ENCODE measurements at places on chromosomes 13 and 19.

- no peak for DNase-seq
These were observed 65.2 kb downstream of the TEX26 start for GRCh38 chr13:30997697-30998096.

DNA sequence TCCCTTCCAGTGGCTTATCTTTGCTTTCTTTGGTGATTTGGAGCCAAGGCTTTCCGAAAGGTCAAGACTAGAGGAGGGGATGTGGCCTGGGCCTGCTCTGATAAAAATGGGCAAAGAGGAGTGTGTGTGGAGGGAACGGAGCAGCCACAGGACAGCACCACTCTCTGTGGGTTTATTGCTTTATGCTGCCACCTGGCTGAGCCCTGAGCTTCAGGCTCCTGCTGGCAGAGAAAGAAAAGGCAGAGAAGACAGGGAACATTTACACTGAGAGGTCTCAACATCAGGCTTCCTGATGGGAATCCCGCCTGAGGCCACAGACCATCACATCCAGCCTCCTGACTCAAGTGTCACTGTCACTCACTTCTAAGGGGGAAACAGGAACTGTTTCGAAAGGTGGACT, 9.2 kb upstream of the GSX1 start:
- DNase-seq, result peak; percentile 17

- no peak for DNase-seq
These were observed 269.8 kb downstream of the OLFM4 start for GRCh38 chr13:53298396-53298795.

- peak; percentile 82 for DNase-seq
These were observed at the start of gene ZNF888 for GRCh38 chr19:52922841-52923777. TSS of gene ZNF888 (minus strand) at chr19:52923428. CDS start at chr19:52917873, 5,555 bp downstream.

- no peak for DNase-seq
These were observed 1255.4 kb upstream of the SPRY2 start for GRCh38 chr13:81596224-81596753.

- no peak for DNase-seq
These were observed 1.2 kb downstream of the PPM1N start for GRCh38 chr19:45499196-45500180.

GRCh38 chr13:35979361-35979951, 151.7 kb downstream of the DCLK1 start:
- DNase-seq, result peak; percentile 94

DNA sequence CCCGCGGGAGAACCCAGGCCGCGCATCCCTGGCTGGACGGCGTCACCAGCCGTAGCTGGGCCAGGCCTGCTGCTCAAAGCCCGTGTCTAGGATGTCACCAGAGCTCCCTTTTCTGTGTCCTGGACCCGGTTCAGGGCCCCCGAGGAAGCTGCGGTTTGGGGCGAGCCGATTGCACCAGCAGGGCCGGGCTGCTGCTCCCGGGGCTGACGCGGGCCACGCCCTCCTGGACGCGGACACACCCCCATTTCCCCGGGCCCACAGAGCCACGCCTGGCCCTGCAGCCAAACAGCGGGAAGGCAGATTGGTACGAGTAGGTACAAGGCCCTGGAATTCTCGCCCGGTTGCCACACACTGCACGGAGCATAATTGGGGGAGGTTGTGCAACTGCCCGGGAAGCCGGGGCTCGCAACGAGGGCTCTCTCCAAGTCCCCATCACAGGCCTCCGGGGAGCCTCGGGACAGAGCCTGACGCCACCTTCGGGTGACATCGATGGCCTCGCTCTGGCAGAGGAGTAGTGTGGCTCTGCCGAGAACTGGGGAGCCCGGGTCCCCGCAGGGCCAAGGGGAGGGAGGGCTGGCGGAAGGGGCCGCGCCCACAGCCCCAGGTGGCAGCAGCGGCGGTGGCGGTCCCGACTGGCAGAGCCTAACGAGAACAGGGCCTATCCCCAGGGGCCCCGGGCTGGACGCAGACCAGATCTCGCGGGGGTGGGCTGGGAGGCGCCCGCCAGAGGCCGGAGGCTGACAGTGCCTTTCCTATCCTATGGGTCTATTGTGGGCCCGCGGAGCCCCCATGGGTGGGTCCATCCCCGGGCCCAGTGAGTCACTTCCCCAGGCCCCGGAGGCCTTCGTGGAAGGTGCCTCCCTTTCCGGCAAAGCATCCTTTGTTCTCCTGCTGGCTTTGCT, 23.5 kb downstream of the KCTD15 start:
- peak; percentile 88 for DNase-seq

DNA sequence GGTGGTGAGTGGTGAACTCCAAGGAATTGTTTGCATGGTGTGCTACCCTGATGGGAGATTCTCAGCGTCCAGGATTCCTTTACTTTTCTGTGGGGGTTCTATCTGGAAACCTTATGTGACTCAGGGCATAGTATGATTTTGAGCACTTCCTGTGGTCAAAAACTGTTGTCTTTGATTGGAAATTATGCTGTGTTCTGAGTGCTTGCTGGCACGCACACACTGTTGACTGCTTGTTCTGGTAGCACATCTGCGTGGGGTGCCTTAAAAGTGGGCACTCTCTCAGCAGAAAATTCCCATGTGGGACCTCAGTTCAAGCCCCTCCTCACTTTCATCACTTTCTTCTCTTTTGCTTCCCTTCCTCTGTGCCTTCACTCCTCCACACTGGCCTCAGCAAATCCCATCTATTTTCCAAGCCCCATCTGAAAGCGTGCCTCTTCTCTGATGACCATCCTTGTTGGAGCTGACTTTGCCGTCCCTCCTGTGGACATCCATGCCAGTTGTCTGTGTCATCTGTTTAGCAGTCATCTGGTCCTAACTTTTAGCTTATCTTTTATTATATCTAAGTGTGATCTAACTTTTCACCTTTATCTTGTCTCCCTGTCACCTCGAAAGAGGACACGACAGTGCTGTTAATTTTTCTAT, 56.4 kb upstream of the NPAS1 start:
- DNase-seq, result peak; percentile 98

- DNase-seq, result peak; percentile 50
These were observed 121.2 kb downstream of the PCCA start for GRCh38 chr13:100209857-100210825.

DNA sequence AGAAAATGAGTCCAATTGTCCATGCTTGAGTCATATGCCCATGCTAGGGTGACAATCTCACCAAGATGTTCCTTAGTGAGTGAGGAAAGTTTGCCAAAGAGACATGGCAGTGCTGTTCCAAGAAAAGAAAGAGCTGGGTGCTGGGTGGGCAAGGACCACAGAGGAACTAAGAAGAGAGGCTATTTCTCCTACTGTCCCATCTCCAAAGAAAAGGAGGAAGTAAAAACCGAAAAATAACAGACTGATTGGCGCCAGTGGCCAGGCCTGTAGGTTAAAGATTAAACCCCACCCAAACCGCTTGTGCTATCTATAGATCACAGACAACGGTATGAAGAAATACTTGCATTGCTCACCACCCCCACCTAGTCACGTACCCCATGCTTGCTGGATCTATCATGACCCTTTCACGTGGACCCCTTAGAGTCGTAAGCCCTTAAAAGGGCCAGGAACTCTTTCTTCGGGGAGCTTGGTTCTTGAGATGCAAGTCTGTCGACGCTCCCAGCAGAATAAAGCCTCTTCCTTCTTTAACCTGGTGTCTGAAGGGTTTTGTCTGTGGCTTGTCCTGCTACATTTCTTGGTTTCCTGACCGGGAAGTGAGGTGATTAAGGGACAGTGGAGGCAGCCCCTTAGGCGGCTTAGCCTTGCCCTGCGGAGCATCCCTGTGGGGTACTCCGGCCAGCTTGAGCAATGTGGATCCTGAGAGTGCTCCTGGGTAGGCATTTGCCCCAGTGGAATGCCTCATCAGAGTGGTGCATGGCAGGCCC, 606.5 kb downstream of the UQCRFS1 start:
- no peak for DNase-seq

- DNase-seq, result no peak
These were observed 3.0 kb downstream of the APOC2 start for GRCh38 chr19:44948763-44949374.

GRCh38 chr19:55471266-55471665, 5.2 kb upstream of the ZNF628 start:
- DNase-seq, result no peak

GRCh38 chr19:16203256-16204004, 5.7 kb downstream of the AP1M1 start:
- no peak for DNase-seq

DNA sequence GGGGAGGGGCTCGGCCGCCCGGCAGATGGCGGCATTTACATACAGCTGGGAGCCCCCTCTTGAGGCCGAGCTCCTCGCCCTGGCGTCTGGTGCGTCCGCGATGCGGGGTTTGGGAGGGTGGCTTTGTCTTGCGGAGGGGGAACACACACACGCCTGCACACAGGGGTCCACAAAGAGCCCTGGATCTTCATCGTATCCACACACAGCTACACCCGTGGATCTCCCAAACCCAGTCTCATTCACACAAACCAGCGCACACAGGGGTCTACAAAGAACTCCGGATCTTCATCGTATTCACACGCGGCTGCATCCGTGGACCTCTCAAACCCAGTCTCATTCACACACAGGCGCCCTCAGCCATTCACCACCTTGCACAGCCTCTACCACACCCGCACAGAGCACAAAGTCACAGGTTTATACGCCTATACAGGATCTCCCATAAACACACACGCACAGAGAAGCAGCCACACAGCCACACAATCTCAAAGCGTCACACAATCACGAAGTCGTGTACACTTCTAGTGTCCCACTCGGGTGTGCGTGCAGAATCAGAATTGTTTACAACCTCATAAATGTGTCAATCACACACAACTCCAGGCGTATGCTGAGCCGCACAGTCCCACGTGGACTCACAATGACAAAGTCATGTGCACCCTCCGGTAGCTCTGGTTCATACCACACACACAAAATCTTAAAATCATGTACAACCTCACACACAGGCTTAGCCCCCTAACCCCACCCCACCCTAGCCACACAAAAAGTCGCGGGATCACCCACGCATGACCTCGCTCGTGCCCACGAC, 550 bp upstream of the DLL3 start:
- DNase-seq, result peak; percentile 29

GRCh38 chr13:97945342-97945741, 8.1 kb upstream of the IPO5 start:
- no peak for DNase-seq

- DNase-seq, result peak; percentile 33
These were observed 671 bp downstream of the MCOLN1 start for GRCh38 chr19:7522923-7523667.

DNA sequence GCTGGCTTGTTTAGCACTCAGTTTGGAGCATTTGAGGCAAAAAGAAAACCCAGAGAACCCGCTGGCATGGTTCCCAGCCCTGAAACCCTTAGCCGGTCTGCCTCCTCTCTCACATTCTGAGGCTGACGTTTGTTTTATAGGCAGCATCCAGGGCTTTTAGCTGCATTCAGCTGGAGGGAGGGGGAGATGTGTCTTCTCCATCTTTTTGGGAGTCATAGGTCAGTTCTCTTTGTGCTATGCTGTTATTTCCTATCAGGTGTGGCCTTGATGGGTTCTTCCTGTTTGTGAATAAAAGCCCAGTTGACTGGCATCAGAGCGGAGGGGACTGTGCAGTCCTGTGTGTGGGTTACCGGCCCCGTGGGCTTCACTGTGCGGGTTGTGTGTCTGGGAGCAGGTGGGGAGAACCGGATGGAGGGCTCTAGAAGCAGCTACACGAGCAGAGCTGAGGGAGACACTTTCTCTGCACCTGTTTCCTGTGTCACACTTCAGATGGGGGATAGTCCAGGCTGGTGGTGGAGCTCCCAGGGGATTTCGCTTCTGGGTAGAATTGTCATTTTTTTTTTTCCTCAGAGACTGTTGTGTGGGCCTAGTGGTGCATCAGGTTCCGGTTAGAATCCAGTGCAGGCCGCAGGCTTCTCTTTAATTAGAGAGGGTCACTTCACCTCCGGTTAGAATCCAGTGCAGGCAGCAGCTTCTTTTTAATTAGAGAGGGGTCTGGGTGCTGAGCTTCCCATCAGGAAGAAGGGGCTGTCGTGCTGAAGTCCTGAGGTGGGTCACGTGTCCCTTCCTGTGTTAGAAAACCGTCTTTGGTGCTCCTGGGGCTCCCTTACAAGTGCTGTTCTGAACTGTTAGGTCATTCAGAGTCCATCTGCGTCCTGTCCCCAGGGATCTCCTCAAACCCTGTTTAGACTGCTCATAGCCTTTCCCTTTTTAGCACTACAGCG, 69.6 kb downstream of the ARHGEF7 start:
- no peak for DNase-seq

DNA sequence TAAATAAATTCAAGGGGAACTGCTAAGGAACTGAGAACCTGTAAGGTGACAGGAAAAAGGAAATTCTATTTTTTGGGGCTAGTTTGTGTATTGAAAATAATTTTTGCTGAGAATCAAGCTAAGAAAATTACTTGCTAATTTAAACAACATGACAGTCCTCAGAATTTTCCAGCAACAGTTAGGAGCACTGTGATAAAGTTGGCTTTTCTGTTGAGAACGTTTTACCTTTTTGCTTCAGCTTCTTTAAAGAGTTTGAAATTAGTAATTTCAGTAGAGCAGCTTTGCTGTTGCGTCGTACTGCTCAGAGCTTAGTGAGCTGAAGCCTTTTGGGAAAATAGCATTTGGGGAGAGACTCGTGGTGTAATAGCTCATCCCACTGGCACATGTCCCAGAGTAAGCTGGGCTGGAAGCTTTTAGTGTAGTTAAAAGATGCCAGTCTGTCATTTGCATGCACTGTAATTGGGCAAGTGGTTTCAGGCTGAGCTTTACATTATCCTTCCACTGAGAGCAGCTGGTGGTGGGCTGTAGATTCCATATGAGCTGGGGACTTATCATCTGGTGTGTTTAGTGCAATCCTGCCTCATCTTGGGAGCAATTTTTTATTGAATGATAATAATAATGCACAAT, 69.8 kb downstream of the LRCH1 start:
- DNase-seq, result peak; percentile 83

GRCh38 chr19:1225440-1226226, 12.2 kb downstream of the CBARP start:
- DNase-seq, result no peak

DNA sequence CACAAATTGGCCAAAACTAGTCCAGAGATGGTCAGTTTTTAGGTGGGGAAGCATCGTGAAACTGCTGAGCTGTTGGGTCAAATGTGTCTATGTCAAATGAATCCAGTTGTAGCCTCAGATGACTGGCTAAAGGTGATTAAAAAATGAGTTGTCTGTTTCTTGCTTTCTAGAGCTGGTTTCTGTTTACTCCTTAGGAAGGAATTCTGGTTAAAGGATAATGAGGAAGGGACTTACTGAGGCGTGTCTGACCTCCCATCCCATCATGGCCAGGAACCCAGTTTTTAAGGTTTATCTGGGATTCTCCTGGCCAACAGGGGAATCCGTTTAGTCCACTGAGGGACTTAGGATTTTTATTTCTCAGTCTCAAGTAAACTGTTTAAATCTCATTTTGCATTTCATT, 256.5 kb downstream of the UQCRFS1 start:
- DNase-seq, result no peak

DNA sequence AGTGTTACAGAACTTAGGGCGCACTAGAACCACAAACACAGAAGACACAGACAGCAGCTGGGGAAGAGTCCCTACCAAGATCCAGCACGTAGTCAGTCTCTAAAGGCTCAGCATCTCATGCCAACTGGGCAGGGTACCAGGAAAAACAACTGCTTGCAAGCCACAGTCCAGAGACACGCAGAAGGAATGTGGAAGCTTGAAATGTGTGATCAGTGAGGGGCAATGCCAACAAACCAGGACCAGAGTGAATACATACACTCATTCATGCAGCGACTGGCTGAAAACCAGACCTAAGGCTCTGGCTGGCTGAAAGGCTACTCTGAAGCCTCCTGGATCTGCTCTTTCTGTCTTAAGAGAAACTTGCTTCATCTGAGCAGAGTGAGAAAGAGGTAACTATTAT, 1484.8 kb downstream of the EFNB2 start:
- DNase-seq, result peak; percentile 9

- DNase-seq, result no peak
These were observed 182.1 kb downstream of the POSTN start for GRCh38 chr13:37416291-37417059.

- peak; percentile 82 for DNase-seq
These were observed 379 bp upstream of the CDC34 start for GRCh38 chr19:531009-531752.

GRCh38 chr19:58033741-58034476, at the start of gene ZSCAN1:
TSS of gene ZSCAN1 (plus strand) at chr19:58034025. CDS start at chr19:58037837, 3,812 bp downstream.
- peak; percentile 49 for DNase-seq
